ENCODE measurements at places on chromosomes 12 and 14.

- DNase-seq: no peak
Observed at GRCh38 chr14:64756712-64757111, 52.5 kb downstream of the PLEKHG3 start.

DNA sequence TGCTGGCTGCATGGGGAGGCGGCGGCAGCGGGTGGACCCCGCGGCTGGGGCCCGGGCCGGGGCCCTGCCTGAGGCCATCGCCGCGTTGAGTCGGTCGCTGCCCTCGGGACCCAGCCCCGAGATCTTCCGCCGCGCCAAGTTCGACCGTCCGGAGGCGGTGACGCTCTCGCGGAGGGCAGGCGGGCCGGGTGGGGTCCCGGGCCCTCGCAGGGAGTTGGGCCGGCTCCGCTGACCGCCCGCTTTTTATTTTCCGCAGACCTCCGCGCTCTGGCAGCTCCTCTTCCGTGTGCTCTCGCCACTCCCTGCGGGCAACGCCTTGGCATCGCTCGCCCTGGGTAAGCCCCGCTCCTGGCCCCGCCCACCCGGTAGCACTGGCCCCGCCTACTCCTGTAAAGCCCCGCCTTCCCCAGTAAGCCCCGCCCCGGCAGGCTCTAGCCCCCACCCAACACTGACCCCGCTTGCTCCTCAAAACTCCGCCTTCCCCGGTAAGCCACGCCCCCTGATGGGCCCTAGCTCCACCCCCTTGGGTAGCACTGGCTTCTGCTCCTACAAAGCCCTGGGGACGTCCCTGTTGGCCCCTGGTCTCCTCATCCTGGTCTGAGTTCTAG lies 424 bp downstream of the TEDC1 start:
- no peak for DNase-seq

- DNase-seq: no peak
Observed at GRCh38 chr12:114742363-114742762, 58.4 kb upstream of the TBX3 start.

DNA sequence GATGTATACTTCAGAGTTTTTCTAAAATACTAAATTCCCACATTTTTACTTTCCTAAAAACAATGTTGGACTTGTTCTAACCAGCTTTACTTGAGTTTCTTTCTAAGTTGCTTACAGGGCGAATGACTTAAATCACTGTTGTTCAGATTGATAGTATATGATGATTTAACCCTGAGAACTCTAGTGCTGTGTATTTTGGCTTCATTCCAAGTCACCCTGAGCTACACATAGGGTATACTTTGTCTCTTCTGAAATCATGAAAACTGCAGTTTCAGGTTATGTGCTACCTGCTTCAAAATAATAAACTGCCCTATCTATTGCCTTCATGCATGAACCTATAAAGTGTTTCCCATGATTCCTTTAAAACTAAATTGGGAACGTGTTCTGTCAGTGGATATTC lies 162.5 kb upstream of the PDE3A start:
- DNase-seq: no peak

- no peak for DNase-seq
Observed at GRCh38 chr14:33576014-33576413, 374.9 kb downstream of the EGLN3 start.

- no peak for DNase-seq
Observed at GRCh38 chr12:107634530-107634929, 51.1 kb upstream of the PWP1 start.

DNA sequence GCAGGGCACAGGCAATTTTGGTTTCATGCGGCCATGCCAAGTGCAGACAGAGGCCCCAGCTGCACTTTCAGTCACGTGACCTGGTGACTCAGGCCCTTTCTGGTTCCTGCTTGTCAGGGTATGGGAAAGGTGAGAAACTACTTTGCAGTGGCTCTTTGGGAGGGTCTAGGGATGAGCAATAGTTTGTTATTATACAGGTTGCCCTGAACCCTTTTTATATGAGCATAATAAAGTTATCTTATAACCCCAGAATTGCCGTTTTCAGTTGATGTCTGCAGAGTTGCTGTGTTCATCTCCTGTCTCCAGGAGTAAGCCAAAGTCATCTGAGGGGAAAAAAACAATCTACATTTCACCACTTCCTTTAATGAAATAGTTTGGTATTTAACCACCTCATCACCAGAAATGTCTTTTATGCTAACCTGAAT lies 30.9 kb upstream of the EMP1 start:
- no peak for DNase-seq

GRCh38 chr12:128840862-128841468 lies 12.3 kb upstream of the GLT1D1 start:
- DNase-seq: no peak

DNA sequence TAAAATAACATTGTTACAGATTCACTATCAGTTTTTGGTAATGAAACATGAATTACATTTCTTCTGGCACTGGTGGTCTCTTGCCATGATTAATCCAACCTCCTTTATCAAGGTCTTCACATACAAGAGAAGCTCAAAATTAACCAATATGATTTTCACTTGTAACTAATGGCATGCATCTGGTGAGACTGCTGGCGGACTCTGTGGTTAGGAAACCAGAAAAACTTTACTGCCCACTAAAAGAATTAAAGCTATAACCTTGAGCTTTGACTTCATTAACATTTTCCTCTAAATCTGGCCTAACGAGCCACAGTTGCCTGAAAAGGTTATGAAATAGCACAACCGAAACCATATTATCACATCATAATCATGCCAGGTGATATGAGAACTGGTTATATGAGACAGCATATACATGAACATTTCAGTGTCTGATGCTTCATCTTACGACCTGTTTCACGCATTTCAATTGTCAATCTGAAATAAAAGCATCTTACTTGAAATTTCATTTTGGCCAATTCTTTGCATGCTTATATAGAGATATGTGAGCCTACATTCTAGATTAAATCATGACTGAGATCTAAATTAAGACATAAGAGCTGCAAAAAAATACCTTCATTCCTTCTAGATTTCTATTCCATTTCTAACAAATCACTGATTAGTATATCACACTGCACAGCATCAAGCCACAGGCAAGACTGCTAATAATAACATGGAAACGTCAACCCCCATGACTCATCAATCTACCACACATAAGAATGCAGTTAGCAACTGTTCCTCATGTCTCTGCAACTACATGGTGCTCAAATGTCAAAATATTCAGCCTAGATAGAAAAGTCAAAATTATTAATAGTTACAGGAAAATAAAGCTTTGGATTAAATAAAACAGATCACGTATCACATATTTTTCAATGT lies 89.3 kb downstream of the OSBPL8 start:
- DNase-seq: no peak

GRCh38 chr12:20629414-20630156 lies 65.5 kb upstream of the SLCO1C1 start:
- no peak for DNase-seq

GRCh38 chr14:58693048-58693447 lies 55.3 kb downstream of the DACT1 start:
- DNase-seq: no peak

- no peak for DNase-seq
Observed at GRCh38 chr14:65433157-65433556, 20.6 kb downstream of the FUT8 start.

GRCh38 chr12:117100251-117100650 lies 1.0 kb upstream of the TESC start:
- DNase-seq: no peak

- no peak for DNase-seq
Observed at GRCh38 chr12:119147847-119148448, 30.8 kb upstream of the HSPB8 start.

GRCh38 chr14:105430565-105430964 lies 10.9 kb downstream of the MTA1 start:
- no peak for DNase-seq

- no peak for DNase-seq
Observed at GRCh38 chr14:32327255-32327961, 1.7 kb upstream of the AKAP6 start.

GRCh38 chr14:69561893-69562292 lies 12.8 kb downstream of the CCDC177 start:
- no peak for DNase-seq

DNA sequence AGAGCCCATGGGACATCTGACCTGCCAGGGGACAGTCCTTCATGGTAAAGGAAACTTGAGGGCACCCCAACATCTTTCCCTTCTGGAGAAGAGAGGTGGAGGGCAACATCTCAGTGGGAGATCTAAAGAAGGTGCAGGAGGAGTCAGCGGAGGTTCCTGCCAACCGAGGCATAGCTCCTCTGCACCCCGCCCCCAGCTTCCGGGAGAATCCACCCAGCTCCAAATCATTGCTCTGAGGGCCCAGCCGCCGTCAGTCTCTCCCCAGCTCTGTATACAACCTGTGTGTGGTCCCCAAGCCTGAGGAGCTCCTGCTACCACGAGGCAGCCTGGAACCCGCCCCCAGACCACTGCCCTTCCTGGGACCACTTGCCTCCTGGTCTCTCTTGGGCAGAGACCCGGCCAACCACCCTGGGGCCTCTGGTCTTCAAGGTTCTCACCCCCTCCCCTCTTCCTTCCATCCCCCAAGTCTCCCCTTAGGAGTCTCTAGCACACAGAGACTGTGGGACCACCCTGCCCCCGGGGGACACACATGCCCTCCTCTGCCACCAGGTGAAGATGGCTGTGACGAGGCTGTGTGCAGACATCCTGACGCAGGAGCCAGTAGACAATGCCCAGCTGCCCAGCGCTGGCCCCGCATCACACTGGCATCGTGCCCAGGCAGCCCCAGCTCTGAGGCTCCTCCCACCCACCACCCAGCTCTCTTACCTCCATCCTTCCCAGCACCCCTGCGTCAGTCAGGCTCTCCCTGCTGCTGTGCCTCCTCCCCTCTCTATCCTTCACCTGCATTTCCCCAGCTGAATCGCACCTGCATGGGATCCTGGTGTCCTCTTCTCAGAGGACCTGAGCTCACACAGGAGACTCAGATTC lies 13.0 kb upstream of the NUDT14 start:
- DNase-seq: no peak

DNA sequence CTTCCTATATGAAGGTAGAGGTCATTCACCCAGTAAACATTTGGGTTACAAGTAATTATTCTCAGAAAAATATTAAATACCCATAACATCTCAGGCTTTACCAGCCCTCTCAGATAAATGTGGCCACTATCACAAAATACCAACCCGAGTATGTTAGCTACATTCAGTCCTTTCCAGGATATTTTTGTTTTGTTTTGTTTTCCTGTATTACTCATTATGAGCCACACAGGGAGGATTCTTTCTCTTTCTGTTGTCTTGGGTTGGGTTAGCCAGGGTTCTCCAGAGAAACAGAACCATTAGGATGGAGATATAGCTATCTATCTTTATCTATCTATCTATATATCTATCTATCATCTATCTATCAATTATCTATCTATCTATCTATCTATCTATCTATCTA lies 947.6 kb upstream of the MDGA2 start:
- no peak for DNase-seq

- DNase-seq: no peak
Observed at GRCh38 chr14:81298911-81299310, 78.2 kb upstream of the GTF2A1 start.

DNA sequence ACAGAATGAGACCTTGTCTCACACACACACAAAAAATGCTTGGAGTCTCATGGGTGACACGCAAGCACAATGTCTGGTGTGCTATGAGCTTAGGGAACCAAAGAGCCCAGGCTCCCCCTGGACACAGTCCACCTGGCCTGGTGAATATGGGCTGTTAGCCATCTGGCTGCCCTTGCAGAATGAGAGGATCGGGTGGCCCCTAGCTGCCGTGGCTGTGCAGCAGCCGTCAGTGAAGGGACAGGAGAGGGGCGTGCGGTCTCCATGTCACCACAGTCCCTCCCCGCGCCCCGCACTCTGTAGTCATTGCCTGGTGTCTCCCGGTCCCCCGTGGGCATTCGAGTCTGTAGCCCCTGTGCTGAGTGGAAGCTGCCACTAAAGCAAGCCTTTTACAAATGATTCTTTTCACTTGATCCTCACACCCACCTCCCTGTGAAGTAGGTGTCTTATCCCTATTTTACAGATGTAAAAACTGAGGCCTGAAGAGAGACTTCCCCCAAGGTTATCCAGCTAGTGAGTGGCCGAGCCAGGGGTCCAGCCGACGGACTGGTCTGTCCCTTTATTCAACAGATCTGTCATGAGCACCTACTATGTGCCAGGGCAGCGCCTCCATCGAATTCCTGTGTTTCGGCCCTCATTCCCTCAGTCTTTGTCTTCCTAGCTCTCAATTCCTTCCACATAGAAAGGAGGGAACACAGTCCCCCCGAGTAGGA lies 18.8 kb downstream of the MVK start:
- no peak for DNase-seq

DNA sequence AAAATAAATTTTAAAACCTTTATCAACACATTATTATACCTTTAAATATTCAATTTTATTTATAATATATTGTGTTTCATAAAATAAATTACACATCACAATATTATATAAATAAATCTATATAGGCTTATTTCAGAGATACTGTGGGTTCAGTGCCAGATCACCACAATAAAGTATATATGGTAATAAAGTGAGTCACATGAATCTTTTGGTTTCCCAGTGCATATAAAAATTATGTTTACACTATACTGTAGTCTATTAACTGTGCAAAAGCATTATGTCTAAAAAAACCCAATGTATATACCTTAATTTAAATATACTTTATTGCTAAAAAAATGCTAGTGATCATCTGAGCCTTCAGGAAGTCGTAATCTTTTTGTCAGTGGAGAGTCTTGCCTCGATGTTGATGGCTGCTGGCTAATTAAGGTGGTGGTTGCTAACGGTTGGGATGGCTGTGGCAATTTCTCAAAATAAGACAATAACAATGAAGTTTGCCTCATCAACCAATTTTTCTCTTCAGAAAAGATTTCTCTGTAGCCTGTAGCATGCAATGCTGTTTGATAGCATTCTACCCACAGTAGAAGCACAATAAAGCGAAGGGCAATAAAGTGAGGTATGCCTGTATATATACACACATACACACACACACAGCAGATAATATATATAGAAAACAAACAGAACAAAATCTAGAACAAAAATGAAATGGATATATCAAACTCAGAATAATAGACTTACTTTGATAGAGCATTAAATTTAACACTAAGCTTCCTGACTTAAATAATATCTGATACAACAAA lies 32.4 kb downstream of the CCDC59 start:
- DNase-seq: no peak

DNA sequence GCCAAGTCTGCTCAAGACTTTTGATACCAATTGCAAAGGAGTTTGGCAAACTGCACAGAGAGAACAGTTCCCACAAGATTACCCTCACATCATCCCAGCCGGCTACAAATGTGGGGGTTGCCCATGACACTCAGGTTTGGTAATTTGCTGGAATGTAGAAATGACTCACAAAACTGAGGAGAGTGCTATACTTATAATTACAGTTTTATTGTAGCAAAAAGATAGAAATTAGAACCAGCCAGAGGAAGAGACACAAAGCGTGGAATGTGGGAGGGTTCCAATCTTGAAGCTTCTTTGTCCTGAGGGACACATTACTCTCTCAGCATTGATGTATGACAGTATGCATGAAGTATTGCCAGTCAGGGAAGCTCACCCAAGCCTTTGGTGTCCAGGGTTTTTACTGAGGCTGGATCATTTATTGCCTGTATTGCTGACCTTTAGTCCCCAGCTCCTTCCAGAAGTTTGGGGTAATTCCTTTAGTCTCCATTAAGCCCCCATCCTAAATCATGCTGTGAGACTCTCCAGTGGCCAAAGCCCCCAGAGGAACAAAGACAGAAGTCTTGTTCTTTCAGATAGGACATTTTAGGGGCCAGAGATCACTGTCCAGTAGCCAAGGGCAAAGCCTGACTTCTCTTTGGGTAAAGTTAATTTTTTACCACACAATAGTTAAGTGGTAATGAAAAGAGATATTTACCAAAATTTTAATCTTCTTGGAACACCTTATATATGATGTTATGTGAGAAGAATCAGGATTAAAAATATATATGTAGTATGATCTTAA lies 9.9 kb downstream of the TBK1 start:
- DNase-seq: no peak

GRCh38 chr12:124842800-124843510 lies 20.7 kb downstream of the SCARB1 start:
- DNase-seq: no peak
